ENCODE measurements at places on chromosomes 16 and 17.

DNA sequence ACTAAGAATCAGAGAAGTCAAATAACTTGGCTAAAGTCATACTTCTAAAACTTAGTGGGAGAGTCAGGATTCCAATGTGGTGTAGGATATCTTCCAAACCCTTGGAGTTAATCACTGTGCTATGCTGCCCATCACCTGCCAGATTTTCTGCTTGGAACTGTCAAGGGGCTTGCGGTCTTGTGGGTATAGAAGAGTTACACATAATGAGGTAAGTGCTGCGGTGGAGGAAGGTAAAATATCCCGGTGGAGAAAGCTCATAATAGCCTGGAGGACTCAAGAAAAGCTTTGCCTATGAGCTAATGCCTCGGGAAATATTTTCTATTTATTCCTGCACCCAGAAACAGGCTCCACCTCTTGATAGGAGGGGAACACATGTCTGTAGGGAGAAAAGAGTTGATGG, 195.6 kb downstream of the UTP18 start:
- no peak for DNase-seq

DNA sequence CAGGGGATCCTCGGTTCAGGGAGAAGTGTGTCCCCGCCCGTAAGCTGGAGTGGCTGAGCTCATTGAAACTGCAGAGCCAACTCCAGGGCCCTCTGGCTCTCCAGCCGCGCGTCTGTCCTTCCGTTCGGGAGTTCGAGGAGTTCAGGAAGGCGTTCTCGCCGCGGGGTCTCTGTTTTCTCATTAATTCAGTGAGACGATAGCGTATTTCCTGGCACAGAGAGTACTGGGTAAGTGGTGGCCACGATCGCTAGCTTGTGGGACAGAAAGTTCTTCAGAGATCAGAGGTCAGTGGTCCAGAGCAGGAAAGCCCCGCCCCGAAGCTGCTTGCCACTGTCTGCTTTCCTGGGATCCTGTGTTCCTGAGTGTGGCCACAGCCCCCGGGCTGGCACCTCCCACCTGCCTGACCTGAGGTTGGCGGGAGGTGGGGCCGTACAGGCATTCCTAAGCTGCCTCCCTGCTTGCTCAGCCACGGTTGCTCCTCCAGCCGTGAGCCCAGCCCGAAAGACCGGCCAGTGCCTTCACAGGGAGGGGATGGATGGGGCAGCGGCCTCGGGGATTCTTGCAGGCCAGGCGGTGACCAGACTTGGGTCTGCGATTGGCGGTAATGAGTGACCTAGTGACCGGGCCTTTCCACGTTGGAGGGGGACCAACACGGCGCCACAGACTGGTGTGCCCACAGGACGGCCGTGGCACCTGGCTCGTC, 8.9 kb downstream of the BAIAP2 start:
- no peak for DNase-seq

GRCh38 chr16:4924593-4925292, 12.2 kb downstream of the PPL start:
- no peak for DNase-seq

DNA sequence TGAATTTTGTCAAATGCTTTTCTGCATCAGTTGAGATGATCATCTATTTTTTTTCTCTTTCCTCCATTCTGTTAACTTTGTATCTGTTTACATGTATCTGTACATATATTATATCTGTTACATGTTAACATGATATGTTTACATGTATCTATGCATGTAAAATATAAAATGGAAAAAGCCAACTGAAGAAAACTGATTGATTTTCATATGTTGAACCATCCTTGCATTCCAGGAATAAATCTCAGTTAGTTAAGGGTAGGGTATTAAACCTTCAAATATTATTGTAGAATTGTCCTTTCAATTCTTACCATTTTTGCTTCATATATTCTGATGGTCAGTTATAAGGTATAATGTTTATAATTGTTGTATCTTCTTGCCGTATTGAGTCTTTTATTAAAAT, 336.1 kb downstream of the ZFHX3 start:
- no peak for DNase-seq

DNA sequence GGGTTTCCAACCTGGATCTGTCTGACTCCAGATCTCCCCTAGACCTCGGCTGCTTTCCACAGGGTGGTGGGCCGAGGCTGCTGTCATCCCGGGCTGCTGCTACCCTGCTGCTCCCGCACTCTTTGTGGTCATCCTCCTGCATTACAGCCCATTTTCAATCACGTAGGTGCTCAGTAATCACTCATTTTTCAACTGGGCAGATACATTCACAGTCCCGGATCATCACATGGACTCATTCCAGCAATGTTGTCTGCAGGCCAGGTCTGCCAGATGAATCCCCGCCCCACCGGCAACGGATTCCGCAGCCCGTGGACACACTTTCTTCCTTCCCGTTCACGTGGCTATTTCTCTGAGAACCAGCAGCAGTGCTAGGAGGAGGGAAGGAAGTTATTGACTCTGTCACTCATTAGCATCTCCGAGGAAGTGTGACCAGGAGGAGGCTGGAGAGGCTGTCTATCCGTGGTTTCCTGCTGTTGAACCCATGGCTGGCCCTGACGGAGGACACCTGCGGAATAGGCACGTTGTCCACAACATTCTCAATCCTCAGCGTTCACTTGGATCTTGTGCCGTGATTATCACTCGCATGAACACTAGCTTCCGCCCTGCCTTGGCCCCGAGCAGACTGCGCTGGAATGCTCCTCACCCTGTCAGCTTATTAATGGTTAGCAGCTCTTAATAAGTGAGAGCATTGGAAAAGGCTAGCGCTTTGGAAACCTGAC, 14.7 kb upstream of the ZCCHC14 start:
- DNase-seq: no peak

Data from caudate nucleus (tissue), 63 donors.